ENCODE measurements at places on chromosomes 13 and 19. TPM values are rescaled to one million over a fixed set of nuclear protein-coding genes. Genes with fewer than 3 reads are reported as not detected.

DNA sequence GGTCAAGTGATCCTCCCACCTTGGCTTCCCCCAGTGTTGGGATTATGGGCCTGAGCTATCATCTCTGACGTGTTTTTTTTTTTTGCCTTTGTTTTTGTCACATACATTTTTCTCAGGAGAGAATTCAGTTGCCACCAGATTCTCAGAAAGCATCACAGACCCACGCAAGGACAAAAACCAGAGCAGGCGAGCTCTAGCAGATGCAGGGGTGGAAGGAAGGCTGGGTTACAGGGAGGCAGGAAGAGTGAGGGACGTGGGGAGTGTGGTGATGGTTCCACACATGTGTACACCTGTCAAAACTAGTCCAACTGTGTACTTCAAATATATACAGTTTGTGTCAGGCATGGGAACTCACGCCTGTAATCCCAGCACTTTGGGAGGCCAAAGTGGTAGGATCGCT, 4.3 kb downstream of the TMEM161A start:
- DNase-seq, result no peak

GRCh38 chr13:31521435-31521834, 217.9 kb upstream of the RXFP2 start:
- DNase-seq, result peak; percentile 19

DNA sequence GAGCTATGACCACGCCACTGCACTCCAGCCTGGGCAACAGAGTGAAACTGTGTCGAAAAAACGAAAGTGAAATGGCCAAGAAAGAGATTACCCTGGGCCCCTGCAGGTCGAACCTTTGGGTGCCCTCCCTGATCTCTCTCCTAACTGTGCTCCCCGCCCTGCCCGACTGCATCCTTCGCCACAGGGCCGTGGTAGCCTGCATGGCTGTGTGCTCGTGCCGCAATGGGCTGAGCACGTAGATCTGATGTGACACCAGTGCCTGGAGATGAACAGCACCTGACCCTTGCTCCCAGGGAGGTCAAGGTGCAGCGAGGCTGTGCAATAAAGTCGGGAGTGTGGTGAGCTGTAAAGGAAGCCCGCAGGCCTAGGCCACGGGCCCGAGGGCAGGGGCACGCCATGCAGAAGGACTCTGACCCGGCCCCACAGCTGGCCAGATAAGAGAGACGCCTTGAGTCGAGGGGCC, 60.2 kb downstream of the PEX11G start:
- DNase-seq, result no peak

- no peak for DNase-seq
Measured at GRCh38 chr13:47747901-47748300, 253.2 kb downstream of the SUCLA2 start.

GRCh38 chr13:26486550-26486949, 70.9 kb upstream of the WASF3 start:
- DNase-seq, result no peak

DNA sequence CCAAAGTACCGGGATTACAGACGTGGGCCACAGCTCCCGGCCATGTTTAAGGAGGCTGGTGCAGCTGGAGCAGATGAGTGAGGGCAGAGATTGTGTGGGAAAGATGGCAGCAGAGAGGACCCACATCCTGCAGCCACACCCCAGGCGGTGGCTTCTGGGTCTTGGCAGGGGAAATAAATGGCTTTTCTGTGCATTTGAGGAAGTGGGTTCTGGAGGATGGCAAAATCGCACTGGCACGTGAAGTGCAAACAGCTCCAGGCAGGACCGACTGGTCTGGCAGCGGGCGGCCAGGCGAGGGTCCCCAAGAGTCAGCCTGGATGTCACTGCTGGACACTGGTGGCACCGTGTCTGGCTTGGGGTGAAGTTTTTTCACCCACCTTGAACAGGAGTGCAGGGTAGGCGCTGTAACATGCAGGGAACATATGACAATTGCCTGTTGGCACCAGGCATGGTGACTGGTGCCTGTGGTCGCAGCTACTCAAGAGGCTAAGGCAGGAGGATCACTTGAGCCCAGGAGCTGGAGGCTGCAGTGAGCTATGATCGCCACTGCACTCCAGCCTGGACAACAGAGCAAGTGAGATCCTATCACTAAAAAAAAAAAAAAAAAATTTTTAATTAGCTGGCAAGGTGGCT, 8.4 kb downstream of the B3GNT3 start:
- no peak for DNase-seq

GRCh38 chr19:39820696-39821095, 13.3 kb downstream of the DYRK1B start:
- DNase-seq, result no peak

GRCh38 chr19:35666251-35666913, at the start of gene UPK1A:
Gene UPK1A, plus strand, starts transcription at chr19:35666517. Its CDS starts 296 bp downstream, at chr19:35666813.
- DNase-seq, result no peak

GRCh38 chr13:67069117-67069767, 160.9 kb downstream of the PCDH9 start:
- DNase-seq, result peak; percentile 36

GRCh38 chr19:14310055-14310454, 71.2 kb upstream of the ADGRE5 start:
- DNase-seq, result no peak

GRCh38 chr13:102825921-102826706, 19.7 kb upstream of the ERCC5 start:
- no peak for DNase-seq

The CDC37 gene
- total RNA-seq, result 240 TPM

The ZNF83 gene
- total RNA-seq, result 134 TPM

Data from cardiac muscle cell (in vitro differentiated cells and primary cell).